ENCODE measurements at places on chromosomes 1 and 21.

GRCh38 chr1:202107321-202107761 is 15.4 kb upstream of the GPR37L1 start:
- no peak for DNase-seq

DNA sequence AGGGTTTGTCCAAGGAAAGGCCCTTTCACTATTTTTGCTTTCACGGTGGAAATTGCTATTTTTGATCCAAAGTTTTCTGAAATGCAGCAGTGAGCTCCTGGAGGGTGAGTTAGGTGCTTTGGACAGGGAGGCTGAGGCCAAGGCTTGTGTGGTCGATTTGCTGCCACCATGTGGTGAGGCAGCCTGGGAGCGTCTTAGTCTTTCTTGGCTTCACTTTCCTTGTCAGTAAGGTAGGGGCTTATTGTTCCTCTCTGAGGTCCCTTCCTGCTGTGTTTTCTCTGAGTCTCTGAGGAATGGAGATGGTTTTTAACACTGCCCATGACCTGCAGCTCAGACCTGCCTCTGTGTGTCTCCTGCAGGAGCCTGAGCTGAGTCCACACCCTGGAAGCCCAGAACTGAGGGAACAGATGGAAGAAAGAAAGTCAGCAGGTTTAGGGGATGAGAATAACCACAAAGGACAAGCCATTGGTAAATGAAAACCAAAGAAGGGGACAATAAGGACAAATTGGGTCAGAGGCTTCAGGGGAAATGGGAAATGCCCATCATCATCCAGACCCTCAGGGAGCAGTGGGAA is 20.1 kb upstream of the S100A10 start:
- DNase-seq, result no peak

DNA sequence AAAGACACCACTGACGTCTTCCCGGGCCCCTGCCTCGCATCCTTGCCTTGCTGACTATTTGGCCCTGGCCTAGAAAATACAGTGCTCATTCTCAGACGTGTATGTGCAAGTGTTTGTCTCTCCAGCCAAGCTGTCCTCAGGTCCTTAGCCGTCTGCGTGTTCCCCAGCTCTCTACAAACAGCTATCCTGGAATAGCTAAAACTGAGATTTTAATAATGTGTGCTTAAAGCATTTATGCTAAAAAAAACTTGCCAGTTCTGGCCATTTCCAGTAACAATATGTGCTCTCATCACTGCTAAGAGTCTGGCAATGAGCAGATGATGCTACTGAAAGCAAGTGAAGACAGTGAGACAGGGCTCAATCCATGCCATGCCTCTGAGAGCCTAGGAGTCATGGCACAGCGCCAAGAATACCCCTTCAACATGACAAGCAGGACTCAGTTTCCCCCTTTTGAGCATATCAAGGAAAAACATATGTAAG is 55.7 kb downstream of the IRF2BP2 start:
- no peak for DNase-seq

DNA sequence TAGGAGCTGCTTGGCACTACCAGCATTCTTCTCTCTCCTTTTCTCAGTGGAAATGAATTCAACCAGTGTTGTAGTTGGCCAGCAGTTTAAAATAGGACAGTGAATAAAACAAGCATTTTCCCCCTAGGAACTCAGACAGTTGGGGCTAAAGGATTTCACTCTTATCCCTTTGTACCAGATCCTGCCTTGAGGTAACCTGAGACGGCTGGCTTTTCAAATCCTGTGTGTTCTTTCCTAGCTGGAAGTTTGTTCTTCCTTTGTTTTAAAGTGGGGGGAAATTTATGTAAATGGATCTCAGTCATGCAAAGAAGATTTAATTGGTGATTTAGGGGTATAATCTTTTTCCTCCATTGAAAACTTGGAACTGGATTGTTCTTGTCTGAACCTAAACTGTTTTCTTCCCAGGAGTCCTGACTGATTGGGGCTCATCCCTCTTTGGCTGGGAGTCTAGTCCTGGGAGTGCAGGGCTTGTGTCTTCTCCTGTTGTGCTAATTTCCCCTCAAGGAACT is 23.3 kb downstream of the ZP4 start:
- DNase-seq, result no peak

GRCh38 chr1:26287033-26287711 is 7.3 kb downstream of the SH3BGRL3 start:
- DNase-seq, result no peak

- no peak for DNase-seq
These were observed 44.8 kb downstream of the GPR161 start for GRCh38 chr1:168091720-168092550.

GRCh38 chr1:163836481-163836880 is 514.7 kb downstream of the NUF2 start:
- no peak for DNase-seq

- DNase-seq, result no peak
These were observed 43.5 kb upstream of the TRAPPC10 start for GRCh38 chr21:43968410-43969114.

GRCh38 chr21:26977746-26978145 is 10.9 kb upstream of the ADAMTS5 start:
- DNase-seq, result no peak

DNA sequence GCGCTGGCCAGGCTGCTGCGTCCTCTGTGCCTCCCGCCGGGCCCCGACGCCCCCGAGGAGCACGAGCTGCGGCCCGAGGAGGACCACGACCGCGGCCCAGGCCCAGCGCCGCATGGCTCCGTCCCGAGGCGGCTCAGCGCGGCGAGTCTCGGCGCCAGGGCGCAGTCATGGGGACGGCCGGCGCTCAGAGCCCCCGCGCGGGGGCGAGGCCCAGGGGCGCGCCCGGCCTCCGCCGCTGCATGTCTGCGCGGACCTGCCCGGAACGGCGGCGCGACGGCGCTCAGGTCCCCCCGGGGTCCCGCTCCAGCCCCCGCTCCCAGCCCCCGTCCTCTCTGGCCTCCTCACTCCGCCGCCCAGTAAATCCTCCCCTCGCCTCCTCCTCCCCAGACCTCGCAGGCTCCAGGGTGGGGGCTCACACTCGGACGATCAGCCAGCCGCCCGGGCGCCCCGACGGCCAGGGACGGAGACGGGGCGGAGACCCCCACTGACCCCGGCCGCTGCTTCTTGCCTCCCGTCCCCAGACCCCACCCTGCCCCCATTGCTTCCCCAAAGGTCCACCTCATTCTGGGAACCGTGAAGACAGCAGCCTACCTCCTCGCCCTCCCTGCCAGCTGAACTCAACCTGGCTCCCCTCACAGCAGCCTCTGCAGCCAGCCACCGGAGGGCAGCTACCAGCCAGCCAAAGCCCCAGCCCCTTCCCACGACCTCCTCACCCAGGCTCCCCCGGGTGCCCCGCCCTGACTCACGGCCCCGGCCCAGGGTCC is at the start of gene C1QTNF12:
TSS of gene C1QTNF12 (minus strand) at position 146 of the 764 bp plus-strand sequence. CDS start at position 114, 32 bp downstream.
- DNase-seq, result no peak

DNA sequence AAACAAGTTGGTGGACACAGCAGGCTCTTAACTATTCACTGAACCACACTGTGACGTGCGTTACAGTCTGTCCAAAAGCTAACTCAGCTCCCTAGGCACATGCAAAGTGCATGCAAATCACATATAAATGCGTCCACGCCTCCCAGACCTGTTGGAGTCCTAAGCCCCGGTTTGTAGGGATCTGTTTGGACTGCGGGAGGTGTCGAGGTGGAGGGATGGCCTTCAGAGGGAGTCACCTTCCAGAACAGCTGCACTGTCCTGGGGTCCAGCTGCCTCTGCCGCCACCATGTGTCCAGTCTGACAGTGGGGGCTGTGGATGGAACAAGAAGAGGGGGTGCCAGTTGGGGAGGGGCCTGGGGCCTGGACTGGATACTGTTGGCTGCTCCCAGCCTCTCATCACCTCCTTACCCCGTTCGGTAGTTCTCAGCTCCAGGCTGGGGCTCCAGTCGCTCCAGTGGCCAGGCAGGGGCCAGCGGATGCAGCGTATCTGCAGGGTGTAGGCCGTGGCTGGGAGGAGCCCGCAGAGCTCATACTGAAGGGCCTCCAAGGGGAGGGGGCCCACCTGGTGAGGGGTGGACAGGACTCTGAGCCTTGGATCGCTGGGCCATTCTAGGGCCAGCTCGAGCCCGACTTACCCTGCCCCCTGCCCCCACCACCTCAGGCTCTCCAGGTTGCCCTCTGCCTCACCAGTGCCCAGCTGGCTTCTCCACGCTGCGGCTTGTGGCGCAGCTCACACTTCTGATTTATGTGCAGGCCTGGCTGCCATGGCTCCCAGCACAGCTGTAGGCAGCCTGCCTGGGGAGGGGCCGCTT is 7.9 kb upstream of the MRPS15 start:
- no peak for DNase-seq

GRCh38 chr1:172838680-172839313 is 179.9 kb downstream of the FASLG start:
- no peak for DNase-seq
